ENCODE measurements at places on chromosomes 12 and 14.

DNA sequence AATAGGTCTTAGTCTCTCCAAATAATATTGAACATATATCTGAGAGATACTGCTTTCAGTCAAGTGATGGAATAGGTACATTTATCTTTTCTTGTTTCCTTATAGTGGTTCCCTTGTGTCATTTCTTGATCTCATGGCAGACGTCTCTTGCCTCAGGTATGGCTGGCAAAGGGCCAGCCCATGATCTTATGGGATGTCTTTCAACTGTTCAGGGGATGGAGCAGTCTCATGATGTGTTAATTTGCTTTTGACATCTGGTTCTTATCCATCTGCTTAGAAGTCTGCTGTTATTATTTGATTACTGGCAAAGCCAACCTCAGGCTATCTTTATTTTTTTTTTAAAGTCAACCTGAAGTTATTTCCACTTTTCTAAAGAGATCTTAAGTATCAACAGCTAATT is 262.9 kb downstream of the TMEM117 start:
- DNase-seq, result no peak

- no peak for DNase-seq
Observed at GRCh38 chr14:103232831-103233319, 101.2 kb upstream of the EIF5 start.

- no peak for DNase-seq
Observed at GRCh38 chr12:1632702-1633101, 3.7 kb downstream of the WNT5B start.

DNA sequence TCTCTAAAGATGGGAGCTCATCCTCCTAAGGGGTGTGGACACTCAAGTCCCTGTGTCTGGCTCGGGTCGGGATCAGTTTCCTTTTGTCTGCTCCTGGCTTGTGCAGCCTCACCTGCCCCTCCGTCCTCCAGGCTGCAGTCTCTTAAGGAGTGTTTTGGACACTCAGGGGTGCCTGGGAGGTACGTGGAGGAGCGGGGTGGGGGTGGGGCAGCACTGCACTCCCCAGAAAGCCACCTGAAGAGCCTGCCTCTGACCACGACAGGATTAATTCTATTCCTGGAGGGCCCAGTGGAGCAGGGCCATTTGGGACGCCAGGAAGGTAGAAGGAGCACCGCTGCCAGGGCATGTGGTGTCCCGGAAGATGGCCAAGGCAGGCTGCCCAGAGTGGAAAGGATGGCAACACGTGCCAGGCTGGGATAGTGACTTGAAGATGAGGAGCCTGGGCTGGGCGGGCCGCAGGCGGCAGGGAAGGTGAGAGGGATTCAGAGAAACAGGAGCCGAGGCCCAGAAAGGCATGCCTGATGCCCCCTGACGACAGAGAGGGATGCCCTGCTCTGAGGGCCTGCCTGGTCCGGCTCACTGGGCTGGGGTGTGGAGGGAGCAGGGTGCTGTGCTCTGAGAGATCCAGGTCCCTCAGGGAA is 14.8 kb upstream of the LRTM2 start:
- DNase-seq, result no peak

DNA sequence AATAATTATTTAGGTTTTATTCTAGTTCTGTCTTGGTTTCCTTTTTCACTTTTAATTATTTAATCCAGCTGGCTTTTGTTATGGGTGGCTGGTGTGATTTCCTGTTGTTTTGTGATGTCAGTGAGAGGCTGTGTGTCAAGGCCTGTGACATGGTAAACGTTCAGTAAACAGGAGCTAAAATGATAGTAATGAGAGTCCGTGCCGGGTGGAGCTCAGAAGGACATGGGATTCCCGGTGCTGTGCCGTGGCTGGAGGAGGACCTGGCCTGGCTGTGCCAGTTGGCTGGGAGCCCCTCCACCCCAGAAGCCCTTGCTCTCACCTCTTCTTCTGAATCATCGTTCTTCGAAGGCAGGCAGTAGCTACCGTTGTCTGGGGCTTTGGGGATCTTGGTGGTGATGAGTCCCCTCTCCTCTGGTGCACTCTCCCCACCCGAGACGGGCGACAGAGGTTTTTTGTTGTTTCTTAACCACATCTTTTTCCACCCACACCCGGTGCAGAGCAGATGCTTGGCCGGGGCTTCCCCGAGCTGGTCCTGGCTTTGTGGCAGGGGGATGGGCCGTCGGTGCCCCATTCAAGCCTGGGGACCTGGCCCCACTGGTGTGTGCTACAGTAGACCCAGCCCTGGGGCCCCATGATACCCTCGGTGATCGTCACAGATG is 29.1 kb downstream of the SH2B3 start:
- DNase-seq, result peak; percentile 60

DNA sequence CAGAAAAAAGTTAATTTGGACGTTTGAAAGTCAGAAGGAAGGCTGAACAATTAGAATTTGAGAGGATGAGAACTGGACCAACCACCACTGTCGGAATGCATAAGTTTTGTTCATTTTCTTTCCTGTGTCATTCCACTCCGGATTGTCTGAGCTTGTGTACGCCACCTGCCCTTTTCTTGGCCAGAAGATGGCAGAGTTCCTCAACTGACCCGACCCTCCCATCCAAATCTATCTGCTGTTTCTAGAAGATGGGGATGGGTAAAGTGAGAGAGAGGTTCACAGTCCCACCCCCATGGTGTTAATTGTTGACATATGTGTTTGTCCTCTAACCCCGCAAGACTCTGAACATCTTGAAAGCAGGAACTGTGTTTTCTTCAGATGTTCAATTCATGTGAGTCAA is 388.0 kb downstream of the VRK1 start:
- peak; percentile 5 for DNase-seq

DNA sequence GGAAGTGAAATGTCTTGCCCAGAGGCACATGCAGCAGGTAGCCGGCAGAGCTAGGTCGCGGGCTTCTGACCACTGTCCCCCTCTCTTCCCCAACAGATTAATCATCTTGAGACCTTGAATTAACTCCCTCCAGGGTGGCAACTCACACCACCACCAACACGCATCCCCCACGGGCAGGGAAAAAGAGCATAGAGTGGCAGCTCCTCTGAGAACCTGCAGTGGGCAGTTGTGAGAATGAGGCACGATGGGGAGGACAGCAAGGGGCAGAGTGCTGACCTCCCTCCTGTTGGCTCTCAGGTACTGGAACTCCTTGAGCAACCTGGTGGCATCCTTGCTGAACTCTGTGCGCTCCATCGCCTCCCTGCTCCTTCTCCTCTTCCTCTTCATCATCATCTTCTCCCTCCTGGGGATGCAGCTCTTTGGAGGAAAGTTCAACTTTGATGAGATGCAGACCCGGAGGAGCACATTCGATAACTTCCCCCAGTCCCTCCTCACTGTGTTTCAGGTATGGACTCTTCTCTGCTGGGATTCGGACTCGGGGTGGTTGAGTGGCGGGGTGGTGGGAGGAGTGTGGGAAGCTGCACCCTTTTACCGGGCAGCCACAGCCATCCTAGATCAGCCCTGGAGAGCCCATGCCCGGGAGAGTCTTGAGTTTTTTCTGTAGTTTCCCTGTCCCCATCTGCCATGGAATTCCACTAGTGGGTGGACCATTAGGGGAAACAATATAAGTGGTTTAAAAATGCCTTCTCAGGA is 213.3 kb upstream of the FKBP4 start:
- DNase-seq, result no peak

GRCh38 chr14:33596211-33597080 is 354.4 kb downstream of the EGLN3 start:
- DNase-seq, result no peak

GRCh38 chr14:53942970-53943750 is 13.5 kb downstream of the BMP4 start:
- no peak for DNase-seq

- DNase-seq, result no peak
Observed at GRCh38 chr12:67251012-67251411, 18.1 kb upstream of the CAND1 start.

GRCh38 chr14:51680031-51680430 is 28.3 kb downstream of the FRMD6 start:
- DNase-seq, result no peak

DNA sequence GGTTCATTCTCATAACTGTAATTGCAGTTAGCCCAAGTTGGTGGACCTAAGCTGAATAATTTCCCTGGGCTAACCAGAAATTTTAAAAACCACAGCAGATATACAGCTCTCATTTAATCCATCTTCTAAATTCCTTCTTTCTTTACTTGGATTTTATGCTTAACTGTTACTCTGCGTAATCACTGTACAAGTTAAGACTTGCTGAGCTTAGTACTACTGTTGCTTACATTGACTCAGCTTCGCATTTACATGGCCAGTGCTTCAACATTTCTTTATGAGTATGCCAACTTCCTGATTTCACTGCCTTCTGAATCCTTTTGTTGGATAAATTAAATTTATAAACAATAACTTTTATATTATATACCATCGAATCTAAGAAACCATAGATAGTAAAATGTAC is 147.4 kb downstream of the SLC38A4 start:
- no peak for DNase-seq

DNA sequence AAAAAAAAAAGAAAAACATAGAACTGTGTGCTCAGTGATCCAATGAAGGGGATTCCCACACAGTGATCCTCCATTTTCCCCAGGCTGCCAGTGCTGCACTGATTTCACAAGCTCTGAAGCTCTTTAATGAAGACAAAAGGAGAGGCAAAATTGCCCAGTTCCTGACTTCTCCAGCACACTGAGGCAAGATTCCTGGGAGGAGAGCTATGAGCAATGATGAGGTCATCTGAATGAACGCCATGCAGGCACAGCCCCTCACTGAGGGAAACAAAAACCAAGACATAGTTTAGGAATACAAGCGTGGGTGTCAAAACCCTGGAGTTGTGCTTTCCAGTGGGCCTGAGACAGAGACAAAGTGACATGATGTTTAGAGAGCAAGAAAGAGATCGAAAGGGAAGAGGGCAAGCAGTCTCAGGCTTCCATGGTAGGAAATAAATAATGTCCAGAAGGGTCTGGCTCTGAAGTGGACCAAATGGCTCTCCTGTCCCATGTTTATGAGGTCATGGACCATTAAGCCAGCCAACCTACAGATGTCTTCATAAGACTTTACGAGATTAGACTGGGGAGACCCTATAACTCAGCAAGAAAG is 40.9 kb upstream of the SMUG1 start:
- DNase-seq, result peak; percentile 93

- DNase-seq, result no peak
Observed at GRCh38 chr12:102900389-102900788, 16.7 kb downstream of the PAH start.

GRCh38 chr12:15982071-15982470 is 70.9 kb downstream of the DERA start:
- no peak for DNase-seq

GRCh38 chr14:58488550-58488949 is 61.0 kb downstream of the KIAA0586 start:
- DNase-seq, result peak; percentile 48

- peak; percentile 67 for DNase-seq
Observed at GRCh38 chr12:124453419-124454351, 113.7 kb downstream of the NCOR2 start.

DNA sequence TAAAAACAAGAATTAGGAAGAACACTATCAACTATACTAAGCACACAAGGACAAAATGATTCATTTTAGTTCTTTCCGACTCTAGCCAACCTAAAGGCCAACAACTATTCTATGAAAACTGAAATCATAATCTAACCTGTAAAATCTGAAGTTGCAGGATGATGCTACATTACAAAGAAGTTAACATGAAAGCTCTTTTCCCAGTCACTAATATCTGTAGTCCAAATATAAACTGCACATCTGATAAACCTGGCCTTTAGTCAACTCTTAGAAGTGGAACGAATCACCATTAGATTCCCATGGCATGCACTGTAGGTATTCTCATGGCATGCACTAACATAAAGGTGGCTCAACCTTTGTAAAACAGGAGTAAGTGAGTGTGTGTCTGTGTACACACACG is 41.7 kb downstream of the BLTP3B start:
- DNase-seq, result no peak

- DNase-seq, result no peak
Observed at GRCh38 chr14:31300883-31301282, 93.3 kb upstream of the HECTD1 start.

DNA sequence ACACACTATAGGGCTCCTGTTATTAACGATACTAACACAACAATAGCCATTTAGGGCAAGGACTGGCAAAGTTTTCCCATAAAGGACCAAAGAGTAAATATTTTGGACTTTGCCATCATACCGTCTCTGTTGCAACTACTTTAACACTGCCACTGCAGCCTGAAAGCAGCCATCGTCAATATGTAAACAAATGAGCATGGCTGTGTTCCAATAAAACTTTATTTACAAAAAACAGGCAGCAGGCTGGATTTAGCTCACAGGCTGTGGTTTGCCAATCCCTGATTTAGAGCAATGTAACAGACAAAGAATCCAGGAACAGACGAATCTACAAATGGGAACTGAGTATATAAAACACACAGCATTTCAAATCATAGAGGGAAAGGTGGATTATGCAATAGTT is 84.1 kb downstream of the FRMD6 start:
- DNase-seq, result no peak

DNA sequence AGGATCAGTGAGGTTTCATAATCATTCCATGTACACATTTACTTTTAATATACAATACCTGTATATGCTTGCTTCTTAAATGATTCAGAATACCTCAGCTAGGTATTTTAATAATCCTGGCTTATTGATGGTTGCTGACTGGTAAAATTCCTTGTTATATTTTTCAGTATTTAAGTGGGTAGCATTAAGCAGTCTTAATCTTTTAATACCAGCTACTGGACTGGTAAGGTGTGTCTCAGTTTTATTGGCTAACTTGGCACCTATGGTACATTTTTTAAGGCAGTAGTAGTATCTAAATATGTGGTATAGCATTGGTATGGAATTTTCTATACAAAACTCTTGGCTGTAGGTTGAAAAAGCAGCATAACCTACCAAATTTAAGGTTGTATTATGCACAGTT is 96.6 kb downstream of the RAD52 start:
- DNase-seq, result no peak

- DNase-seq, result no peak
Observed at GRCh38 chr14:83470466-83470865, 1936.8 kb upstream of the SEL1L start.

DNA sequence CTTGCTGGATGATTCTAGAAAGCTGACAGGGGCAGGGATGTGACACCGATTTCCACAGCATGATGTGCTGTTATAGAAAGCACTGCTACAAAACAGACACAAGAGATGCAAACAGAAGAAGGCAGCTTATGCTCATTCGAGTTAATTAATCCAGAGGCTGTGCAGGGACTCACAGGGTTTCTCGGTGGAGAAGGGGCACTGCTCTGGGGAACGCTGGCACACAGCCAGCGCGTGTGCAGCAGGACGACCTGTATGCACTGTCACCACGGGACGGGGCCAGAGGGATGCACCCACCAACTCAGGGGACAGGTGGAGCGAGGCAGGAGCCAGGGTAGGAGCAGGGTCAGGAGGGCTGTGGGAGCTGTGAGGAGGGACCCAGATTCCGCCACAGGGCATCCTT is 143.5 kb downstream of the RIMBP2 start:
- no peak for DNase-seq

GRCh38 chr12:127388985-127389384 is 878.0 kb upstream of the TMEM132C start:
- peak; percentile 12 for DNase-seq

DNA sequence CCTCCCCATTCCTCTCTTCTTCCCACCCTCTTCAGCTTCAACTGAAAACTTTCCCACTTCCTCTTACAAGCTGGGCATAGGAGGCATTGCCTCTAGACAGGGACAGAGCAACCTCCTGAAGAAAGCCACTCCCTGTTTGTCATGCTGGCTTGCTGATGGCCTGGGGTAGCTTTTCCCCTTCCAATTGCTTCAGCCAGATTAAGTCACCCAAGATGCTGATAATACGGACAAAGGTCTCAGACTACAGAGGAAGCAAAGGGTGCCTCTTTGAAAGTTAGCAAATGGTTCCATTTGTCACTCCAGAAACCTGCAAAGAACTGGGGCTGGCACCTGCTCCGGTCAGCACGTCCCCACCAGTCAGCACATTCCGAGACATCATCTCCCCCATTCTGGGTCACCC is 6.0 kb downstream of the KRT2 start:
- no peak for DNase-seq

- no peak for DNase-seq
Observed at GRCh38 chr14:78417532-78417931, 247.4 kb downstream of the NRXN3 start.

Measured in astrocyte of the spinal cord (primary cell).